HL-60 (cell line): ENCODE measurements at places on chromosomes 11 and 22.

DNA sequence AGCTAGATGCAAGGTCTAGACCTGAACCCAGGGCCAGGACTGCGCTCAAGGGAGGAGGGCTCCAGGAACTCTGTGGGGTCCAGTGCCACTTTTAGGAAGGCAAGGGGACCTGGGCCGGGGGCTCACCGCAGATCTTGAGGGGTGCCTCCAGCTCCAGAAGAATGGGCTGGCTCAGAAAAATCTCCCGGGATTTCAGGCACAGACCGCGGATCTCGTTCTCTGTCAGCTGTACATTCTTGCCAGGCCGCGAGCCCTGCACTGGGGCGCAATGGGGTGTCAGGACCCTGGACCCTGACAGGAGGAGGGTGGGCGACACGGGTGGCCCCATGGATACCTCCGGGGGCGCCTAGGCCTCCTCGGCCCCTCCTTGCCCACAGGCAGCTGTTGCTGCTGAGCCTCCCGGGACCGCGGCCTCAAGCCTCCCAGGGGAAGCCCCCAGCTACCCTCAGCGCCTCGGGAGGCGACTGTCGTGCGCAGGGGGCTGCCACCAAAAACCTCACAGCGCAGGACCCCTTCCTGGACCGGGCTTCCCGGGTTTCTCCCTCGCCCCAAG lies 640 bp downstream of the PPP1CA start:
- no peak for DNase-seq

DNA sequence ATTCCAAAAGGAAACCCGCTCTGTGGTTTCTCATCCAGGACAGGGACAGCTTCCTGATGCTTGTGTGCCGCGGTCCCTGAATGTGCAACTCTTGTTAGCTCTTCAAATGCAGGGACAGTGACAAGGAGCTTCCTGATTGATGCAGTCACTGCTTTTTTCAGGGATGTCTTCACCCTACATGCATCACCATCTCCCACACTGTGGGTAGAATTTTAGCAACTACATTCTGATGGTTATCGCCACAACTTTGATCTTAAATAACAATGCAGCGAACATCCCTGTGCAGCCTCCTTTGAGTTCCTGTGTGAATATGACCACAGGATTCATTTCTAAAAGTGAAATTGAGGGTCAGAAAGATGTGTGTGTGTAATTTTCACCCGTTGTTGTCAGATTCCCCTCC lies 115.0 kb downstream of the GGTLC2 start:
- no peak for DNase-seq

DNA sequence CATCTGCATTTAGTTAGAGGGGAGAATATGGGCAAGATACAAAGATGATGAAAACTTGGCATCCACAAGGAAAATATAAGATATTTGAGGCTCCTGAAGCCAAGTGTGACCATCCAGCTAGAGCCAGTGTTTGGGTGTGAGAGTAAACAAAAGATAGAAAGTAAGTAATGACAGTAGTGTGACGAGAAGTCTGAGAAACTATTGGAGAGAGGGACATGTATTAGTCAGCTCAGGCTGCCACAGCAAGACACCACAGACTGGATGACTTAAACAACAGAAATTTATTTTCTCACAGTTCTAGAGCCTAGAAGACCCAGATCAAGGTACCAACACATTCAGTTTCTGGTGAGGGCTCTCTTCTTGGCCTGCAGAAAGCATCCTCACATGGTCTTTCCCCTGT lies 6.4 kb upstream of the CCKBR start:
- DNase-seq = no peak

- no peak for DNase-seq
These were observed 39.9 kb upstream of the RAB1B start for GRCh38 chr11:66228521-66228920.

DNA sequence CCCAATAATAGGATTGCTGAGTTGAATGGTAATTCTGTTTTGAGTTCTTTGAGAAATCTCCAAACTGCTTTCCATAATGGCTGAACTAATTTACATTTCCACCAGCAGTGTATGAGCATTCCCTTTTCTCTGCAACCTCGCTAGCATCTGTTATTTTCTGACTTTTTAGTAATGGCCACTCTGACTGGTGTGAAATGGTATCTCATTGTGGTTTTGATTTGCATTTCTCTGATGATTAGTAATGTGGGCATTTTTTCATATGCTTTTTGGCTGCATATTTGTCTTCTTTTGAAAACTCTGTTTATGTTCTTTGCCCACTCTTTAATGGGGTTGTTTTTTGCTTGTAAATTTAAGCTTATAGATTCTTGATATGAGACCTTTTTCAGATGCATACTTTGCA lies 97.4 kb downstream of the FDX1 start:
- no peak for DNase-seq

DNA sequence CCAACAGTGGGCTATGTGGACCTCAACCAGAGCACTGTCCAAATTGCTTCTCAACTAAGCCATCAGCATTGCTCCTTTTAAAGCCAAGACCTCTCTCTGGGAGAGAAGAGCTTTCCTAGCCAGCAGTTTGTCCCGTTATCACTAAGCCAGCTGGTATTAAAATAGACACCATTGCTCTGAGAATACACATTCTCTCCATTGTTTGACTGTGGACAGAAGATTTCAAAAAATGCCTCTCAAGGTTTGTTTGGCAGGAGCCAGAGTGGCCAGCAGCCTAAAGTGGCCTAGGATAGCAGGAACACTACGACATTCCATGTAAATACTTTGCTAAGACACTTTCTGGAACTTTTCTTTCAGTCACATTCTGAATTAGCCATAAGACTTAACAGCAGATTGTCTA lies 41.3 kb downstream of the EIF4ENIF1 start:
- DNase-seq = no peak
